ENCODE measurements at places on chromosomes 7 and 10.

DNA sequence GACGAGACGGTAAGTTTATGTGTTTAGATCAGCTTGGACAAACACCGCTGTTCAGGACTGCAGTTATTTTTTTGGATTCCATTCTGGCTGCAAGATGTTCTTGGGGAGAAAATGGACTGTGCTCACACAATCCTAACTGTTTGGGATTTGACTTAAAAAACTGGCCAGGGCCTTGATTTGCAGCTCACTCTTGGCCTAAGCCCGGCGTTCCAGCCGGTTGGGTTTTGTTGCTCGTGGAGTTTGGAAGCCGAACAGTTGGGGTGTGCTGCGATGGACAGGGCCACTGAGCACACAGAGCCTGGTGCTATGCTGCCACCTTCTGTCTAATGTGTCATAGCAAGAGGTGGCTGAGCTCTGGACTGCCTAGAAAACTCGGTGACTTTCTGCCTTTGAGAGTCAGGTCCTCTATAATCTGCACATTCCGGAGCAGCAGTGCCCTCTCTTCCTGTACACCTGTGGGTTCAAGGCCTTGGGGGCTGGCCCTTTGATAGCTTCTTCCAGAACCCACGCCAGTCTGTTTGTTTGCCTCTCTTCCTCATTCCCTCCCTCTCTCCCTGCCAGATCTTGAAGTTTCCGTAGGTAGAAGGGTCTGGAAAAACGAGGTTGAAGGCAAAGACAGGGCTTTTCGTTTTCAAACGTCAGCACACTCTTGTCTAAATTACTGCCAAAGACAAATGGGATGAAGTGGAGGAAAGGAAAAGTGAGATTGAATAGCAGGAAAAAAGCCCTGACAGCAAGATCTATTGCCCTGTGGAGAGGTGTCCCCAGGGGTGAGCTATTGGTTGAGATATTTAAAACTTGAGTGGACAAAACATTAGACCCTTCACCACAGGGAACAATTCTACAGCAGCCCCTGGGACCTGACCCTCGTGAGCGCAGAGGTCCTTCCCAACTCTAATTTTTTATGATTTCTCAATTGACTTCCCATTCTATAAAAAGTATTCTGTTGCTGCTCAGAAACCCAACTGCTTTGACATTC lies 167.5 kb upstream of the HABP2 start:
- DNase-seq: peak; percentile 7

DNA sequence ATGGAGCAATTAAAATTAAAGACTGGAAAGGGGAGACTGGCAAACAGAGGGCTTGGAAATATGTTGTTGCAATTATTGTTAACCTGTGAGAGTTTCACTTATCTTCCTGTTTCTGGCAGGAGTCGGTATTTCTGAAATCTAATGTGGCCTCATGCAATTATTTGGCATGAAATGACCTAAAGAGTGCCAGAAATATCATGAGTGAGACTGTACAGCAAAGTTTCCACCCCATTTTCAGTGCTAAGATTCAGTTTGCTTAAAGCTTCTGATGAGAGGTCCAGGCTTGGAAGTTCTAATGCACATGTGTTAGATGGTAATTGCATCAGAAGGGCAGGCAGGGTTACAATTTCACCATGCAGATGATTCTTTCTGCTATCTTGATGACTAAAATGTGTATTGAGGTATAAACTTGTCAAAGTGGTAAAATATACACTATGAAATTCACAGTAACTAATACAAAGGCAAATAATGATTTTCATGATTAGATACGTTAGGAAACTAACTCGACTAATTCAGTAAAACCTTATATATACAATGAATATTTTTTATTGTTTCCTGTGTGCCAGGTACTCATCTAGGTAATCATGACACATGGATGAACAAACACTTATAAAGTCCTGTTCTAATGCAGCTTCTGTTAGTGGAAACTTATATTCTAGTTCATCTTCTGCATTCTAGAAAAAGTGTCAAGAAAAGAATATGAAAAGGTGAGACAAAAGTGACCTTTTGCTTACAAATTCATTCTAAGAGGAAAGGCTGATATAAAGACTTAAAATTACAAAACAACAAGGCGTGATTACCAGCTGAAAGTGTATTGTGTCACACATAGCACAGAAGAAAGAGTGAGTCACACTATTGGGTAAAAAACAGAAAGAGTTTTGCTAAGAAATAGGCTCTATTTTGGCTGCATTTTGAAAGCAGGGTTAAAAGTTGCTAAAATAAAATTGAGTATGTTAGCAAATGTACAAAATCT lies 533.4 kb upstream of the SEMA3D start:
- peak; percentile 59 for DNase-seq

DNA sequence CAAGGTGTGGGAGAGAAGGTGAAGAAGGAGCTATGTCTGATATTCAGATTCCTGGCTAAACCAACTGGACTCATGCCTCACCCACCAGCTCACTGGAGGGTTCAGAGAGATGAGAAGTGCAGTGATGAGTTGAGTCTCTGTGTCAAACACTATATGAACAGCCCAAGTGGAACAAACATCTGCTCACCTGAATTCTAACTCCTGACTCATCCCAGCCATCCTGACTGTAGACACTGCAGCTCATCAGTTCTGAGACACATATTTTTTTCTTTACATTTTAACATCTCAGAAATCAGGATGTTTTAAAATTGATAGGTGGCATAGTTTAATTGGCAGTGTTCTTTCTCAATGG lies 27.3 kb downstream of the GSDME start:
- no peak for DNase-seq

DNA sequence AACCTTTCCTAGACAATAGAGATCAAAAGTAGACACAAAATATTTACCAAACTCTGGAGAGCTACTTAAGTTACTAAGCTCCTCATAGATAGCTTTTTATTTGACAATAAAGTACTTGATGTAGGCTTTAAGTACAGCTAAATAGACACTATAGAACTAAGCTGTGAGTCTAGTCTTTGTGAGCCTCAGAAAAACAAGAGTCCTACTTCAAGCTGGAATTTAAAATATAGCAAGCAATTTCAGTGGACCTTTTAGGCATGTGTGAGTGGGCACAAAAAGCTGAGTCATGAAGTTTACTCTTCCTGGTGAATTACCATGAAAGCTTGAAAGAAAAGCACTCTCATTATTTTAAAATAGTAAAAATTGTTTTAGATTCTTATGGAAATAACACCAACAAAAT lies 76.1 kb downstream of the ADD3 start:
- no peak for DNase-seq

DNA sequence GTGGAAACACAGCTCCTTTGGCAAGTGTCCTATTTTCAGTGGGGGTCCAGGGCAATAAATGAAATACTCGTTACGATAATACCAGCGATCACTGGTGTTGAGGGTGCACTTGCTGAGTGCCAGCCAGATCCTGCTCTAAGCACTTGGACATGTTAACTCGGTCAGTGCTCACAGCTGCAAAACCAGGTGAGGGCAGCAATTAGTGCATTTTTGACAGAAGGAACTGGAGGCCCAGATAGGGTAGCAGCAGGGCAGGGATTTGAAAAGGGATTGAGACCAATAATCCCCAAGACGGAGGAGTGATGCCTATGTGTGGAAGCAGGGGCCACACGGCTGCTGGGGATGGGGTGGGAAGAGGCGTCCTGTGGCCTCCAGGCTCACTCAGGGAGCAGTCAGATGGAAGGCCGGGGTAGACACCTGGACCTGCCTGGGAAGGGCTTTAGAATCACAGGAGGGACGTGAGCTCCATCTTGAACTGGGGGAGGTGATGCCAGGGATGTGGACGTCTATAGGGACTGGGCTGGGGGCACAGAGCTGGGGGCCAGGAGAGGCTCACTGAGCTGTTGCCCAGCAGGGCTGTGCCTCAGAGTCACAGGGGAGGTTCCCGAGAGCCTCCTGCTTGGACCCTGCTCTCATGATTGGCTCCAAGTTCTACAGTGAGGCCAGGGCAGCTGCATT lies 14.3 kb downstream of the PTPRE start:
- DNase-seq: no peak

DNA sequence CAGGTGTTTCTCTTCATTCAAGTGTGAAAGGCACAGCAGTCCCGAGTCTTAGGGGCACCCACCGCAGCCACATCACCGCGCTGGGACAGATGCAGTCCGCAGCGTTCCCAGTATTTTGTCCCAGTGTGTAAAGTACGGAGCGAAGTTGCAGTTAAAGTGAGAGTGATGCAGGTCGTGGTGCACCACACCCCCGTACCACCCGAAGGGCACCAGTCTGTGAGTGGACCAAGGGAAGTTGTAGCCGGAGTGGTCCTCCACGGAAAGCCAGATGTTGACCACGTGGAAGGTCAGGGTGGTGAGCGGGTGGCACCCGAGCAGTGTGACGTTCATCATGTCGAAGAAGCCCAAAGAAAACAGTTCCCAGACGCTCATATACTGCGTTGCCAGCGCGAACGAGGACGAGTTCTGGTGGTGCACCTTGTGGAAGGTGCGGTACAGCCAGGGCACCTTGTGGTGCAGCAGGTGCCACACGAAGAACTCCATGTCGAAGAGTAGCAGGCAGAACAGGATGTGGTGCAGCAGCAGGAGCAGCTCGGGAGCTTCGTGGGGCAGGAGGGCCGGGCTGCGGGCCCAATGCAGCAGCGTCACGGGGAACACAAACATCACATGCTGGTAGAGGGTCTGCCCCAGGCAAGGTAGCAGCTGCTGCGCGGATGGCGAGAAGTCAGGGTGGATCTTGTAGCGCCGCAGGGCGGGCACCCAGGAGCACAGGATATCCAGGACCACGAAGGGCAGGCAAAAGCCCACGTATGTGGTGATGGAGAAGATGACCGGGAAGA lies 526 bp downstream of the CH25H start:
- DNase-seq: no peak

GRCh38 chr10:29319205-29319781 lies 30.4 kb downstream of the LYZL1 start:
- DNase-seq: no peak

DNA sequence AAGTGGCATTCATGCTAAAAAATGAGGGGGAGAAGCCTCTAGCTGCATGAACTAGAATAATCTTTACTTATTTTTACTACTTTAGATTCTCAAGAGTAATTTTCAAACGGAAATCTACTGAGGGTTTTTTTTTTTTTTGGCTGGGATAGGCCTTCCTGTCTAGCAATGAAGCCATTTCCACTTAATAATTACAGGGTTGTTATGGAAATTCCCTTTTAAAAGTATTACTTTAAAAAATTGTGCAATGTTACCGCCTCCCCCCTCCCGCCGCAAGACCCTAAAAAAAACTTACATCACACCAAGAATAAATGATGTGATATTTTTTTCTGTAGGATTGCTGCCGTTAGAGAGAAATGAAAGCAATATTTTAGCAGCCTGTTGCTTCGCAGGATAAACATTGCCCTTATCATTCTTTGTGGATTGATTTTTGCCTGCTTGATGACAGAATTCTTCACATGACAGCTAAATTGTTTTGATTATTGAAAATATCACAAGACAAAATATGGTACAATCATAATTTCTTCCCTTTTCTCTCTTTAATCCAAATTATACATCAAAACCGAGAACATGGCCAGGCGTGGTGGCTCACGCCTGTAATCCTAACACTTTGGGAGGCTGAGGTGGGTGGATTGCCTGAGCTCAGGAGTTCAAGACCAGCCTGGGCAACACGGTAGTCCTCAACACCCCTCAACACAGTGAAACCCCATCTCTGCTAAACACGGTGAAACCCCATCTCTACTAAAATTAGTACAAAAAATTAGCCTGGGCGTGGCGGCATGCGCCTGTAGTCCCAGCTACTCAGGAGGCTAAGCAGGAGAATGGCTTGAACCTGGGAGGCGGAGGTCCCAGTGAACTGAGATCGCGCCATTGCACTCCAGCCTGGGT lies 32.8 kb downstream of the ARL4A start:
- DNase-seq: peak; percentile 41

DNA sequence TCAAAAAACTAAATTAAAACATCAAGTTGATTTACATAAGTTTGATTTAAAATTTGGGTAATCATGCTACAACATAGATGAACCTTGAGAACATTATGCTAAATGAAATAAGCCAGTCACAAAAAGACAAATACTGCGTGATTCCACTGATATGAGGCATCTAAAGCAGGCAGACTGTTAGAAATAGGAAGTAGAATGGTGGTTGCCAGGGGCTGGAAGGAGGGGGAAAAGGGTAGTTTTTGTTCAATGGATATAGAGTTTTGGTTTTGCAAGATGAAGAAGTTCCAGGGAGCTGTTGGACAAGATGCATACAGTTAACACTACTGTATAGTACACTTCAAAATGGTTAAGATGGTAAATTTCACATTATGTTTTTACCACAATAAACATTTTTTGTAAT lies 45.0 kb upstream of the IFRD1 start:
- no peak for DNase-seq

DNA sequence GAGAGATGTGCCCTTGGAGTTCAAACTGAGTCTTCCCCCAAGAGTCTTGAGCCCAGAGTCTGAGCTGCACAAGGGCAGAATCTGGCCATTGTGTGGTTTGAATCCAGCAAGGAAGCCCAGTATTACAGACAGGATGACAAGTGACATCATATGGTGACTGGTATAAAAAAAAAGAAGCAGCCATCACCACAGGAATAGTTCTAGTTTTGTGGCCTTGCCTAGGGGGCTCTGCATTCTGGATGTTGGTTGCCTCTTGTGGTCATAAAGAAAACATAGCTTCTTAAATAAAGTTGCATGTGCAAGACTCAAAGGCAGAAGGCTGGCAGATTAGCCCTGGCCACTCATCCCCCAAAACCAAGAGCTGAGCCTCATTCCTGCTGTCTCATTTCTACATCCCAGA lies 16.8 kb upstream of the LRRC72 start:
- no peak for DNase-seq

Measured in NCI-H226 (cell line).